ENCODE measurements at places on chromosomes 4 and X.

DNA sequence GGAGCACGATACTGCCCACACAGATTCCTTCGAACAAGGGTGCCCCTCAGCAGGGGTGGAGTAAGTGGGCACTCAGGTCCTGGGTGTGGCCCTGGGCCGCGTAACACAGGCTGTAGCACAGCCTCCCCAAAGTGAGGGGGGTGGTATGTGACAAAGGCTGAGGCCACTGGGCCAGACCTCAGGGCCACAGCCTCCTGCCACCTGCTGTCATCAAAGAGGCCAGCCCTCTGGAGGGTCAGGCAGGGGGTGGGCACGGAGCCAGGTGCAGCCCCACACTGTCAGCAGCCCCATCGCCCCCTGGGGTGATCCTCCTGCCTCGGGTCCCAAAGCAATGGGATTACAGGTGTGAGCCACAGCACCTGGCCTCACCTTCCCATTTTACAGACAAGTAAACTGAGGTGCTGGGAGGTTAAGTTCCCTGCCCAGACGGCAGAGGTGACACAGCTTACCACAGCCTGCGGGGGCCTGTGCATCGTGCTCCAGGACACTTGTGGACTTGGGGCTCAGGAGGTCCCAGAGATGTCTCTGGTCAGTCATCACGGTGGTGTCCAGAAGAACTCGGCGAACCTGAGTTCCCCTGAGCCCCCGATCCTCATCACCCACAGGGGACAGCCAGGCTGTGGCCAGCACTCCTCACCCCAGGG lies 27.5 kb upstream of the MXD4 start:
- no peak for DNase-seq

GRCh38 chrX:133918361-133918771 lies 67.0 kb downstream of the GPC3 start:
- DNase-seq: no peak

DNA sequence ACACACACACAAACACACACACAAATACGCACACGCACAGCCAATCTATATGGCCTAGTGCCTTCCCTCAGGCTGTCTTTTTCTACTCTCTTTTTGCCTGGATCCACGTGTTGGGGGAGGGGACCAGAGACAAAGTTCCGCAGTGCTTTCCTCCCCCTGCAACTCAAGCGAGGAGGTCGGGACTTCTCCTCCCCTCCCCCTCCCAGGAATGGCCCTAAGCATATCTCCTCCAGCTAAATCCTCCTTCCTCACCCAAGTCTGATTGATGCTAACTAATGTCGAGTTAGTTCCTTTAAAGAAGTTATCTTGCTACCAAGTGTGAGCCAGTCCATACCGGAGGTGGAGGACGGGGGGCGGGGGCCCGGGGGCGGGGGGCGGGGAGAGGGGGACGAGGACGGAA lies 141.2 kb upstream of the ZIC3 start:
- DNase-seq: no peak

DNA sequence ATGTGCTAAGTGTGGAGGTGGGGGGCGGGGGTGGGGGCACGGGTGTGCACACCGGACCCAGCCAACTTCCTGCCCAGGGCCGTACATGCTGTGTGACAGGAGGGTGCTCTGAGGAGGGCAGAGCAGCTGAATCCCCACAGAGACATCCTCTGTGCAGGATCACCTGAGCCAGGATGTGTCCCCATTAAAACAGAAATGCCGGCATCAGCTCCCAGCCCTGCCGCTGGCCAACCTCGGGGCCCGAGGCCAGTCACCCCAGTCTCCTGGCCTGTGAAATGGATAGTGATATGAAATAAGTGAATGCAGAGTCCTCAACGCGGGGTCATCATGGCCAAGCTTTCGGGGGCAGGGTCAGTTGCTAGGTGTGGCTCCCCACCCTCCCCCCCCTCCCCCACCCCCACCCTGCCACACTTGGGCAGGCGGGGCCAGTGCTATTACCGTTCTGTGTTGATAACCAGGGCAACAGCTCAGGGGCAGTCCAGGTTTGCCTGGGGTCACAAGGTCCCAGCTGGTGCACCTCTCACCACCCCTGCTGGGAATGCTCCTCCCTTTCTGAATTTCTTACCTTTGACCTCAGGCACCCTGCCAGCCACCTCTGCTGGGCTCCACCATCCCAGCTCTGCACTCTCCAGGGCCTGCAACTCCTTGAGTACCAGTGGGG lies 227.2 kb upstream of the PSAPL1 start:
- no peak for DNase-seq

DNA sequence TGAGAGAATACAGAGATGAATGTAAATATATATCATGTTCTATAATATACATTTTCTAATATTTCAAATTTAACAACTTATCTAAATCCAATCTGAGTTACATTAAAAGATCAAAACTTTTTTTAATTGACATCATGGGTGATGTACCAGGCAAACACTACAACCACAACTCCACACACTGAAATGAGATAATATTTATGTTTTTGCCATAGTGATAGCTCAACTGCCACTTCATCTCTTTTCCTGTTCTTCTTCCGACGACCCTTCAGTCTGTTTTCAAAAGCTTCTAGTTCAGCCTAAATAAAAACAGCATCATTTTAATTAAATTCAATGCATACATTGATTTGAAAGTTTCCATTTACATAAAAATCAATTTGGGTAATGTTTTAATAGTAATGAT lies 10.2 kb upstream of the CORIN start:
- DNase-seq: no peak

All from right renal cortex interstitium (tissue), 3 donors.